ENCODE measurements at places on chromosomes 1 and 21.
A peak's percentile ranks its signal among the peaks of the same experiment; 100 is the strongest.

- DNase-seq: no peak
Observed at GRCh38 chr1:184463680-184464079, 76.9 kb downstream of the C1orf21 start.

- peak; percentile 54 for DNase-seq
Observed at GRCh38 chr1:2443277-2444137, 31.1 kb upstream of the PEX10 start.

DNA sequence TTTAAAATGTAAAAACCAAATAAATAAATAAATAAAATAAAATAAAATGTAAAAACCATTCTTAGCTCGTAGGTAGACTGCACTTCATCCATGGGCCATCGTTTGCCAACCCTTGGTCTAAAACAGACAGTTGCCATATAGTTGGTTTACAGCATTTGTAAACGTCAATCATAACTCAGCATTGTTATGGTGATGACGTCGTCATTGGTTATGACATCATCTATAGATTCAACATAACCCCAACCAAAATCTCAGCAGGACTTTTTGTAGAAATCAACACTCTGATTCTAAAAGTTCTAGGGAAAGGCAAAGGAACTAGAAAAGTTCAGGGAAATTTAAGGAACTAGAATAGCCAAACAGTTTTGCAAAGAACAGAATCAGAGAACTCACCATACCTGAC is 15.8 kb upstream of the SUMO3 start:
- DNase-seq: no peak

GRCh38 chr1:65372557-65372956 is 47.9 kb upstream of the LEPR start:
- DNase-seq: no peak

DNA sequence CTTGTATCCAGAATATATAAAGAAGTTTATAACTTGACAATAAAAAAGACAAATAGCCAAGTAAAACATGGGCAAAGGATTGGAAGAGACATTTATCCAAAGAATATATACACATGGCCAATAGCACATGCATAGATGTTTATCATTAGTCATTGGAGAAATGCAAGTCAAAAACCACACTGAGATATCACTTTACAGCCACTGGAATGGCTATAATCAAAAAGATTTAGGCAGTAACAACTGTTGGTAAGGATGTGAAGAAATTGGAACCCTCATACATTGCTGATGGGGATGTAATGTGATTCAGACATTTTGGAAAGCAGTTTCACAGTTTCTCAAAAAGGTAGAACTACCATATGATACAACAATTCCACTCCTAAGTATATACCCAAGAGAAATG is 51.1 kb downstream of the SLC44A5 start:
- DNase-seq: no peak

- DNase-seq: no peak
Observed at GRCh38 chr1:67482733-67483482, 52.7 kb upstream of the SERBP1 start.

GRCh38 chr1:56934430-56935060 is 31.3 kb downstream of the C8B start:
- DNase-seq: no peak

- DNase-seq: no peak
Observed at GRCh38 chr21:39047046-39047445, 136.2 kb downstream of the PSMG1 start.

DNA sequence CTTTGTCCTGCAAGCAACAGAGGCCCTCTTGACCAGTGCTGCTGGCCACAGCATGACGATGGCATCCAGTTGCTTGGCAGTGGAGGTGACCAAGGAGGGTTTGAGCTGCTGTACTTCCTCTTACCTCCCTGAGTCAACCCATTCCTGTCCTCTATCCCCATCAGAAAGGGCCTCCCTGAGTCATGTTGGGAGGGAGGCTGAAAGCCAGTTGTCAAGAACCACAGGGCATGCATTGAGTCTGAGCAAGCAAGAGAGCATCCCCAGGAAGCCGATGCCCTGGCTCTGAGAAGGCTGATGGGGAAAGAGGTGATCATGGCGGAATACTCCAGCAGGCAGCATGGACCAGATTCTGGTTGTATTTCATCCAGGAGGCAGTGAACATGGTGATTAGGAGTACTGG is 69.6 kb downstream of the LACTBL1 start:
- no peak for DNase-seq

GRCh38 chr1:22159891-22160290 is 17.0 kb upstream of the WNT4 start:
- DNase-seq: no peak

GRCh38 chr1:232978815-232979214 is 28.4 kb downstream of the NTPCR start:
- DNase-seq: no peak

- DNase-seq: no peak
Observed at GRCh38 chr1:37073152-37073853, 39.0 kb upstream of the GRIK3 start.

GRCh38 chr1:91884459-91885212 is 1.3 kb downstream of the TGFBR3 start:
- peak; percentile 19 for DNase-seq

DNA sequence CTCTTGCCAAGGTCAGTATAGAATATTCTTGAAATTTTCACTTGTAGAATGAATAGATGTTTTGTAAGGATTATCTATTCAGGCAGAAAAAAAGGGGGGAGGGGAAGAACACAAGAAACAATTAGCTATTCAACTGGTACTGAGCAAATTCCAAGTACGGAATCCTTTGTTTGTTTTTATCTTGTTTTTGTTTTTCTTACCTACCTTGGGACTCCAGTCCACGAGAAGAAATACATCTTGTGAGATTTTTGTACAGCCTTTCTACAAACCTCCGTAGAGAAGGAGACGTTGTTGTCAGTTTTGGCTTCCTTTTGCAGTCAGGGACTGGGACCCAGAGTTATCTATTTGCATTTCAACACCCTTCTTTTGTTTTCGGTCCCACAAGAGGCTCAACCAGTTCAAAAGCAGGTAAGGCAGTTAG is 36.0 kb downstream of the ZNF281 start:
- DNase-seq: no peak

GRCh38 chr1:156751451-156751756 is at the start of gene HDGF:
TSS of gene HDGF (minus strand) at chr1:156751675. CDS start at chr1:156751429, 246 bp downstream.
- DNase-seq: no peak

- peak; percentile 79 for DNase-seq
Observed at GRCh38 chr1:67683766-67684525, 1.1 kb upstream of the GADD45A start.

DNA sequence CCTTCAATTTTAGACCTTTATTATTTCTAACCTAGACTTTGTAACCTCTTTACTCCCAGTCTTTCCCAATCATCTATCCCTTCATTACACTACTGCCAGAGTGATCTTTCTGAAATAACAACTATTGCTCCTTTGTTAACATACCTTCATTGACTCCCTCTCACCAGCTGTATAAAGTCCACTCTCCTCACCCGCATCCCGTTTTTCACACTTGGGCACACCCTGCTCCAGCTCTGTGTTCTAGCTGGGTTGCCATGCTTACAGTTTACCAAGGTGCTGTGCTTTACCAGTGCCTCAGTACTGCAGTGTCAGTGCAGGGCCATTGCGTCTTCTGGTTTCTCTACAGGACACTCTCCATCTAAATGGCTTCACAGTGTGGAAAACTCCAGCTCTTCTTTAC is 148.2 kb downstream of the NFIA start:
- DNase-seq: peak; percentile 78

DNA sequence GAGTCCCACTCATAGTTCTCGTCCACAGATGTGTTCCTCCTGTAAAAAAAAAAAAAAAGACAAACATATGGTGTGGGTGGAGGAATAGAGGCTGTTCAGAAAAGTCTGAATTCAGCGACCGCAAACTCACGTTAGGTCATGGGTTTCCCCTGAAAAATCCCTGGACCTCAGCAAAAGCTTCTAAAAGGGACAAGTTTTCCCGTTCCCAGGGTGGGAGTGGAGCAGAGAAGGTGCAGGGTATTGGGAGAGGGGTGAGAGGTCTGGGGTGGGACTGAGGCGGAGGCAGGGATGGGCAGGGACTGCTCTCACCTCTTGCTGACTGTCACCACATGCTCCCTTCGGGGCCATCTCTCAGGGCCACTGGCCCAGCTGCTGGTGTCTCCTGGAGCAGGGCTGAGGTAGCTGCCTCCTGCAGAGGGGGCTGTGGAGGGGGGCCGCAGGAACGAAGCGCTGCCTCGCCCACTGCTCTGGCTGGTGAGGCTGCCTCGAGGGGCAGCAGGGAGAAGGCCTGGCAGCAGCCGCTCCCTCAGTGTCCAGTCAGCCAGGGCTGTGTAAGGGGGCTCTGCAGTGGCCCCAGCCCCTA is 2.6 kb upstream of the TAGLN2 start:
- DNase-seq: peak; percentile 30

DNA sequence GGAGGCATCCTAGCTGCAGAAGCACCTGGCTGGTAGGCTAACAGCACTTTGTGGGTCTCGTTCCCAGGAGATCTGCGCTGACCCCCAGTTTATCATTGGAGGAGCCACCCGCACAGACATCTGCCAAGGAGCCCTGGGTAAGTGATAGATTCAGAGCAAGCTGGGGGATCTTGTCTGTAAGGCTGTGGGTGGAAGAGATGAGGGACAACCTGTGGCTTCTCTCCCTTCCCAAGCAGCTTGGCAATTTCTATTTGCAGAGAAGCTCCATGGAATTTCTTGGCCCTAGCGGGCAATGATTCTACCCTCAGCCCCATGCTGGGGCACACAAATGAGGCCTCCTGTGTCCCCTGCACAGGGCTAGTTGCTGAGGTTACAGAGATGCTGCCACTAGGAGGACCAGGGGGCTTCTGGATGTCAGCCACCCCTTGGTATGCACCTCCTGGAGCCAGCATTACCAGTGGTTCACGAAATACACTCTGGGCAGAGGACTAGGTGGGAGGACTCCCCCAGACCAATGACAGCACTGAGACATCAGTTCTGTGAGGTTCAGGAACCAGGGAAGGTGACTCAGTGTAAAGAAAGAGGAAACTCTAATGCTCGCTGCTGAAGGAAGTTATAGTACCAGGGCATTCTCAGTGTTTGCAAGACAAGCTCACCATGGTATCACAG is 5.5 kb downstream of the CAPN2 start:
- DNase-seq: no peak

- DNase-seq: no peak
Observed at GRCh38 chr1:208825300-208825699, 581.1 kb upstream of the PLXNA2 start.

DNA sequence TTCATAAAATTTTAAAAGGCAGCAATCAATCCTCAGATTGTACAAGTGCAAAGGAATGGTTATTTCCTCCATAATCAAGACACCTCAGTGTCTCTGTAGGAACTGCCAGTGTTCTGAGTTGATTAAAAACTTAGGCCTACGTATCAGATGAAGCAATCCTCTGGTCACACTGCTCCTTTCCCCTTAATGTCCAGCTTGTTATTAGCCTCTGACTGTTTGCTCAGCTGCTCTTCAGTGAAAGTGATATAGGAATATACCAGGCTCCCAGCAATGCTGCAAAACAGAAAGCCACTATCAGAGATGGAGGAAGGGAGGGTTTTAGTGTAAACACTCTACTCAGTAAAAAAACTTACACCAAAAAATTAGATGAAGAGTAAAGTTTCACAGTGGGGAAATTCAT is 49.8 kb downstream of the SLC35D1 start:
- peak; percentile 79 for DNase-seq

DNA sequence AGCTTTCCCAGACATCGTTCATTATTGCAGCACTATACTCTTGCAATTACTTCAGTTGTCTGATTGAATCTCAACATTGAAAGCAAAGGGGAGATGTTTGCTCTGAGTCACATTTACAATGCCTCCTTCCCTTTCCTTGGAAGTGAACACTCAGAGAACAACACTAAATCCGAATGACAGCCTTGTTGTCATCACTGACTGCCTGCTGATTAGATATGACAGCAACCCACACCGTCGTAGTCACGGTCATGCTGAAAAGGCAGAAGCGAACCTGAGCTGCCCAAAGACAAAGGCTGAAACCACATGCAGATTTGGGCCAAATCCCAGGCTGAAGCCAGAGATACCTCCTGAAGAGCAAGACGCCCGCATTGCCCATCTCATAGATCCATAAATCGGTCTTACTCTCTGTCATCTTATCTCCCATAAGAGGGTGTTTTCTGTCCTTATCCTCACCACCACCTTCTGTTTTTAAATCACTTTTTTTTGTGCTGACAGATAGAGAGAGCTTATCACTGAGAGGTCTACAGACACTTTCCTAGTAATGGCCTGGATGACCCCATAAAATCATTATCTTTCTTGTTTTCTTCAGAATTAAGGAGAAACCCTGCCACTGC is 47.5 kb downstream of the TMCO4 start:
- no peak for DNase-seq

DNA sequence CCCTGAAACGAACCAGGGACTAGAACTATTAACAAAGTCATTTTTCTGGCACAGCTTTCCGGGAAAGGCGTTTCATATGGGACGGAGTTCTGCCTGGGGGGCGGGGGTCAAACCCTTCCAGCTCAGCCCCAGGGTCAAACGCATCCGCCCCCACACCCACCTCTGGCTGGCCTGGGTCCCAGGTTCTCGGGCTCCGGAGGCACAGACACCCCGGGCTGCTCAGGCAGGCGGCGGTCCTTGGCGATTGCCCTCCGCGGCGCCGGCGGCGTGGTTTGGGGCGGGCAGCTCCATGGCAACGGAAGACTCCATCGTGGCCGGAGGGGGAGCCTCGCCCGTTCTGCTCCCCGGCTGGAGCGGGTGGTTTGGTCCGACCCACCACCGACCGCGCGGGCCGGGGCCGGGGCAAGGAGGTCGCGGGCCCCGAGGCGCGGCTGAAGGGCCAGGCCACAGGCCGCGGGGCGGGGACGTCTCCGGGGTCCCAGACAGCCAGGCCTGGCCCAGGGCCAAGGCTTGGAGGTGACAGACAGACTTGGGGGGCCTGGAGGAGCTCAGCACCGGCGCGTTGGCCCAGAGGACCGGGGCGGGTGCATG is at the start of gene CFAP74:
TSS of gene CFAP74 (minus strand) at position 246 of the 591 bp plus-strand sequence. CDS start 12,830 bp downstream, outside the sequence.
- peak; percentile 74 for DNase-seq

GRCh38 chr1:74343216-74343615 is 108.0 kb downstream of the TNNI3K start:
- DNase-seq: peak; percentile 98

GRCh38 chr1:209485167-209485566 is 98.3 kb upstream of the CAMK1G start:
- DNase-seq: peak; percentile 93

GRCh38 chr1:197391303-197392226 is 123.5 kb downstream of the CRB1 start:
- DNase-seq: peak; percentile 19

GRCh38 chr1:187999973-188000372 is 1171.2 kb downstream of the PLA2G4A start:
- peak; percentile 36 for DNase-seq

- no peak for DNase-seq
Observed at GRCh38 chr1:38917337-38917736, 24.3 kb downstream of the RHBDL2 start.
